ENCODE measurements at places on chromosomes 1 and 21.

- DNase-seq: no peak
Measured at GRCh38 chr21:40291560-40291959, 424.3 kb downstream of the PCP4 start.

GRCh38 chr21:46314441-46315020 is 9.1 kb downstream of the C21orf58 start:
- no peak for DNase-seq

- no peak for DNase-seq
Measured at GRCh38 chr1:30684881-30685795, 38.2 kb downstream of the MATN1 start.

- no peak for DNase-seq
Measured at GRCh38 chr1:201215531-201216357, 25.1 kb downstream of the IGFN1 start.

DNA sequence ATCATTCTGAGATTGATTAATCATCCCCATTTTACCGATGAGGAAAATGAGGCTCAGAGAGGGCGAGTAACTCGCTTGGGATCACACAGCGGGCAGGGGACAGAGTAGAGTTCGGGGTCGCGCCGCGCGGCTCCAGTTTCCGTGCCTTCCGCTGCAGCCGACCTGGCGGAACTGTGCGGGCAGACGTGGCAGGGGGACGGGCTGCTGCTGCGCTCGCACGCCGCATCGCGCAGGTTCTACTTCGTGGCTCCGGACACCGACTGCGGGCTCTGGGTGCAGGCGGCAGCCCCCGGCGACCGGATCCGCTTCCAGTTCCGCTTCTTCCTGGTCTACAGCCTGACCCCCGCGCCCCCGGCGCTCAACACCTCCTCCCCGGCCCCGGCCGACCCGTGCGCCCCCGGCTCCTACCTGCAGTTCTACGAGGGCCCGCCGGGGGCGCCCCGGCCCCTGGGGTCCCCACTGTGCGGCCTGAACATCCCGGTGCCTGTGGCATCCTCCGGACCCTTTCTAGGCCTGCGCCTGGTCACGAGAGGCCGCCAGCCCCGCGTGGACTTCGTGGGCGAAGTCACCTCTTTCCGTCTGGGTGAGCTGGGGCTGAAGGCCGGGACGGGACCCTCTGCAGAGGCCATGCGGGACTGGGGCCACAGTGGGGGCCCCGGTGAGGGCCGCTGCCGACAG is 2.3 kb downstream of the LDLRAD2 start:
- no peak for DNase-seq

- no peak for DNase-seq
Measured at GRCh38 chr1:178587975-178588374, 75.1 kb downstream of the TEX35 start.

- DNase-seq: no peak
Measured at GRCh38 chr1:181318022-181318857, 165.1 kb upstream of the CACNA1E start.

DNA sequence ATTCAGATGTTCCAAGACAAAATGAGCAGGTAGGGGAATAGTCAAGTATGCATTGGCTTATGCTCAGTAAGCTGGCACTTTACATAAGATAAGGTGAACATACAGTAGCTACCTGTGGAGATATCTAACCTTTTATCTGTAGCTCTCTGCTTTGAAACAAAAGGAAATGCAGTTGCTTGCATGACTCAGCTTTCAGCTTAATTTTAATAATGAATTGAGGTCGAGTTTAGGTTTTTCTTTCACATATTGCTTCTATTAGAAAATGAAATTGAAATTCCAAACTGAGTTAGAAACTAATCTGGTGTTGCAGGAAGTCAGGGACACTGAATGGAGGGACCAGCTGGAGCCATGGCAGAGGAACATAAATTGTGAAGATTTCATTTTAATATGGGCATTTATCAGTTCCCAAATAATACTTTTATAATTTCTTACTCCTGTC is 8.3 kb downstream of the FRRS1 start:
- no peak for DNase-seq

DNA sequence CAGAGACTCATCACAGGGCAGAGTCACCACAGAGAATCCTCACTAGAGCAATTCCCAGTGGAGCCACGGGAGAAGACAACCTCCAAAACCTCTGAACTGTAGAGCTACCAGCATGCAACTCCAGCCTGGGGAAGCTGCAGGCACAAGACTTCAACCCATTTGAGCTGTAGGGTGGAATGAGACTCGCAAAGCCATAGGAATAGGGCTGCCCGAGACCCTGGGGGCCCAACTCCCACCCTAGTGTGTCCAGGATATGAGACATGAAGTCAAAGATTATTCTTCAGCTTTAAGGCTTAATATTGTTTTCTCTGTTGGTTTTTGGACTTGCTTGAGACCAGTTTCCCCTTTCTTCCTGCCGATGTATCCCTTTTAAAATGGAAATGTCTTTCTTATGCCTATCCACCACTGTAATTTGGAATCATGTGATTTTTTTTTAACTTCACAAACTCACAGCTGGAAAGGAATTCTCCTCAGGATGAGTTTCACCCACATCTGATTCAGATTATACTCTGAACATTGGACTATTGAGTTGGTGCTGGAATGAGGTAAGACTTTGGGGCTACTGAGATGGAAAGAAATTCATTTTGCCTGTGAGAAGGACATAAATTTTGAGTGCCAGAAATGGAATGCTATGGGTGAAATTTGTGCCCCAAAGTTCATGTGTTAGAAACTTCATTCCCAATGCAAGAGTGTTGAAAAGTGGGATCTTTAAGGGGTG is 59.6 kb upstream of the ST6GALNAC5 start:
- DNase-seq: no peak

DNA sequence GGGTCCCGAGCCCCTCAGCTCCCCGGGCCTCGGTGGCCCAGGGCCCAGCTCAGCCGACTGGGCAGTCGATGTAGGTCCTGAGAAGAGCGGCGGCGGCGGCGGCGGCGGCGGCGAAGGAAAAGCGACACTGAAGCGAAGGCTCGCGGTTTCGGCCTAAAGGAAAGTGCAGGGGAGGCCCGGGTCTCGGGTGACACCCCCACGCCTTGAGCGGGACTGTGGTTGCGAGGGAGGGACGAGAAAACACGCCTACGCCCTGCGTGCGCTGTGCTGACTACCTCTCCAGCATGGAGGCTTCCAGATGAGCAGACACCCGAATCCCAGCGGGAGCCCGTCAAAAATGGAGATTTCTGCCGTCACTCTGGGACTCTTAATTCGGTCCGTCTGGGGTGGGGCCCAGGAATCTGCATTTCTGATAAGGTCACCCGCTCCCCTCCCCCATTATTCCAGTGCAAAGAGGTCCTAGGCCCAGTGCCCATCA is 31.2 kb downstream of the DNTTIP2 start:
- DNase-seq: peak; percentile 76

GRCh38 chr1:154943649-154944400 is 7.3 kb upstream of the PMVK start:
- no peak for DNase-seq

GRCh38 chr1:11337580-11338073 is 64.6 kb downstream of the UBIAD1 start:
- DNase-seq: peak; percentile 67

All from CD4-positive, alpha-beta T cell treated with Interleukin-2 at 100 ng/mL for 4 hours (primary cell).